ENCODE measurements at places on chromosomes 11 and 22.

GRCh38 chr11:95243673-95244072, 12.7 kb upstream of the SESN3 start:
- no peak for DNase-seq

DNA sequence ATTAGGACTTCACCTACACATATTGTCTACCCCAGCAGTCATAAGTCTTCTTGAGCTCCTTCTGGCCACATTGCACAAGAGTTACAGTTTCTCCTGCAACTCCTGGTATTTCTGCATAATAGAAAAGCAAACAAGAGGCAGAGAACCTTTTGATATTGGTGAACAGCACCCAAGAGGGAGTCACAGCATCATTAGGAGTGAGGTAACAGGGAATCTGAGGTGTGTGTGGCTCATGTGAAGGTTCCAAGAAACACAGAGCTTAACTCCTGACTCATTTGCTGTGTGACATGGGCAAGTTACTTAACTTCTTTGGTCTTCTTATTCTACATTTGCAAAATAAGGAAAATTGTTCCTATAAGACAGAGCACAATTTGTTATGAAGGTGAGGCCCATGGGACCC, 374.6 kb downstream of the INSC start:
- DNase-seq: no peak

DNA sequence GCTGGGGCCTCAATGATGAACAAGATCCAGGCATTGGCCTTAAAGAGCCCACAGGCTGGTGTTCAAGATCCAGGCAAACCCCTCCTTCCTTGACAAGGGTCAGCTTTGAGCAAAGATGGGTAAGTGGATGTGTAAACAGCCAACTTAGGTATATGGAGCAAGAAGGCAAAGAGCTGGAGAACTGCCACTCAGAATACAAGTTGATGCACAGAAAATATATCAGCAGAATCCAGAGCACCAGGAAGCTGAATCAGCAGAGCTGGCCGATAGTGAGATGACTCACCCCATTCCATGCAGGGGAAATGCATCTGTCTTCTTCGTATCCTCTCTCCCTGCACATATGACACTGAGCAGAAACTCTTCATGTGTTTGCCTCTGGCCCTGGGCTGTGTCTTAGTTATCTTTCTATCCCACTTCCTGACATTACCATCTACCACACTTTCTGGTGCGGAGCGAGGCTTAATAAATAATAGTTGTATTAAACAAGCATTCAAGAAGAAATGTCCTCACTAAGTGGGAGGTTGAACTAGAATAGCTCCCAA, 57.8 kb downstream of the ENDOD1 start:
- peak; percentile 88 for DNase-seq

GRCh38 chr22:26768952-26769351, 111.6 kb downstream of the MIAT start:
- DNase-seq: no peak

- DNase-seq: no peak
Measured at GRCh38 chr11:61540528-61540927, 32.0 kb downstream of the LRRC10B start.

- peak; percentile 50 for DNase-seq
Measured at GRCh38 chr11:20097319-20098221, 62.7 kb downstream of the DBX1 start.

DNA sequence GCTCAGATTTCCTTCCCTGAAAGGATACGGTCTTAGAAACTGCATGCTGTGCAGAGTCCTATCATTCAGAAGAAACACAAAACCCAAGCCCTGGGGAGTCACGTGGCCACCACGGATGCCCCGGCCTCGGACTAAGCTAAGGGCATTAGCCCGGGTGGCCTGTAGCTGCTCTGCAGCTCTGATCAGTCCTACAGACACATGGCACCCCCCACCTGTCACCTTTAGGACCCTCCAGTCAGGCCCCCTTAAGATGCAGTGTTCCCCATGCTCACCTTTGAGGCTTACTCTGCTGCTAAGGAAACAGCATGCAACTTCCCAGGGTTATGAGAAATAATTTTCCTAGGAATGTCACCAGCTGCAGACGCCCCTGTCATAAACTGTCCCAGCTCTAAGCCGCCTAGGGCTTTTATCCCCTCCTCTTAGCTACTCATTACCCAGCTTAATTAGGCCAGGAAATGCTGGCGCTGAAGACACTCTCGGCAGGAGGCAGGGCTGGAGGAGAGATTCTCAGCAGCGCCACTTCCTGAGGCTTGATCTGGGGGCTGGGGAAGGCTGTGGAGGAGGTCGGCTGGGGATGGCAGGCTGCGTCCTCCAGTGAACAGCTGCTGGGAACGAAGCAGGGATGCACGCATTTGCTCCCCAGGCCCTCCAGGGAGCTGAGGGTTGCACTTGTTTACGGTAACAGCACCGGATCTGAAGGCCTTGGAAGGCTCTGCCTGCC, 47.2 kb upstream of the ADA2 start:
- no peak for DNase-seq

DNA sequence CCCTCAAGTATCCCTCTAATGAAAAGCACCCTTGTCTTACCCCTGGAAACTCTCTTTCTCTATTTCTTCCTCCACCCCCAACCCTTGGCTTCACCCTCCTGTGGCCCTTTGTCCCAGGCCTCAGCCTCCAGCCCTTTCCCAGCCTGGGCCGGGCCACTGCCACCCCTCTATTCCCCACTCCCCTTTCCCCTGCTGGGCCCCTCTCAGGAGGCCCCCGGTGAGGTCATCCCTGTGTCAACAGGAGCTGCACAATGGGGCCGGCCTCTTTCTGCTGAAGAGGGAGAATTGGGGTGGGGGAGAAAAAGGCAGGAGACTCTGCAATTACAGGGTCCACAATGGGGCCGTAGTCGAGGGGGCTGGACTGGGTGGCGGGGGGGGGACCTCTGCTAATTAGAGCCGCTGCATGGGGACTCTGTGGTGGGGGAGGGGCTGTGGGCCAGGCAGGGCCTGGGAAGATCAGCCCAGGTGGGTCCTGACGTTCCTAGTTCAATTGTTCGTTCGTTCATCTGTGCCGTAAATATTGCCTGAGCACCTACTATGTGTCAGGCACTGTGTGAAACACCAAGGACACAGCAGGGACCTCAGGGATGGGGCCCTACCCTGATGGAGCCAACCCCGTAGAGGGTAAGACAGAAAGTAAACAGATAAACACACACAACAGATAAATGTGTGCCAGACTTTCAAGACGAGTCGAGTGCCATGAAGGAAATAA, 18.5 kb upstream of the MPPED1 start:
- no peak for DNase-seq

- no peak for DNase-seq
Measured at GRCh38 chr11:7252683-7253213, 1.0 kb downstream of the SYT9 start.

DNA sequence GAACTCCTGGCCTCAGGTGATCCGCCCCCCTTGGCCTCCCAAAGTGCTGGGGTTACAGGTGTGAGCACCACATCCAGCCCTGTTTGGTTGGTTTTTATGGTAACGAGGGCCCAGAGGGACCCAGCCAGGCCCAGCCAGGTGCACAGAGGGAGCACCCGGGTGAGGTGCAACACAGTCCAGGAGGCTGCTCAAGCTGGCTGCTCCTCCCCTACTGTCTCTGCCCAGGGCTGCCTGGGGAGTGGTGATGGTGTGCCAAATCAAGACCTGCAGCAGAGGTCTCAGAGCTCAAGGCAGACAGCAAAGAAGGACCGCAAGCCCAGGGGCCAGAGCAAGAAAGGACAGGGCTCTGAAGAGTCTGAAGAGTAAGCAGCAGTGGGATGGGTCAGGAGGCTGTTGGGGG, 1.4 kb downstream of the TSGA10IP start:
- no peak for DNase-seq

DNA sequence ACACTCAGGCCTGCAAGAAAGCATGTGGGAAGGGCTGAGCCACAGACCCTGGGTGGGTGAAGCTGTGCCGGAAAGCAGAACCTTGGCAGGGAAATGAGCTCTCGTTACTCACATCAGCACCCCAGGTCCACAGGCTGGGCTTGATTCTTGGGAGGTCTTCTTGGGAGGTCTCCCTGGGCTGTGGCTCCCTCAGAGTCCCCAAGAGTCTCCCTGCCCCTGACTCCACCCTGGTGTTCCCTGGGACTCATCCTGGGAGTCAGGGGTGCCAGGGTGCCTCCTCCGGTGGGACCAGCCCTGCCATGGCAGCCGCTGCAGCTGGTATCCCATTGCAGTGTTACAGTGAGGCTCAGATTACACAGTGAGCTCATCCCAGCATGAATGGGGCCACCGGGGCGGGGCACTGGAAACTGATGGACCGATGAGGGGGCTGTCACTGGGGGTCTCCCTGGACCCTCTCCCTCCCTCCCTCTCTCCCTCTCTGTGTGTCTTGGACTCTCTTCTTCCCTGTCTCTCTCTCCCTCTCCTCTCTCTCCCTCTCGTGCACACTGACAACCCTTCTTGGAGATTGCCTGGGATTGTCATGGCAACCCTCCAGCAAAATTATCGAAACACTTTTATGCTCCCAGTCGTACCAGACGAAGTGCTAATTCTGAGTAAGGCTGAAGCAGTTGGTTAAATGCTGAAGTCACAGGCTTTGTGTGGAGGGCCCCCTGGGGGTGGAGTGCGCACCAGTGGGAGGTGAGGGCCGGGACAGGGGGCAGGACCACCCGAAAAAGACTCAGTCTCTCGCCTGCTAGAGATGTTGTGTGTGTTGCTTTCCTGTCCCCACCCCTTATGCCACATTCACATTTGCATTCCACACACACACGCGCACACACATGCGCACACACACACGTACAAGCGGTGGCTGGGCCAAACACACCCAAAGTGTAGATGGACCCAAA, 8.6 kb upstream of the C11orf96 start:
- no peak for DNase-seq

GRCh38 chr11:111435046-111435698, 56.1 kb upstream of the POU2AF1 start:
- DNase-seq: no peak

DNA sequence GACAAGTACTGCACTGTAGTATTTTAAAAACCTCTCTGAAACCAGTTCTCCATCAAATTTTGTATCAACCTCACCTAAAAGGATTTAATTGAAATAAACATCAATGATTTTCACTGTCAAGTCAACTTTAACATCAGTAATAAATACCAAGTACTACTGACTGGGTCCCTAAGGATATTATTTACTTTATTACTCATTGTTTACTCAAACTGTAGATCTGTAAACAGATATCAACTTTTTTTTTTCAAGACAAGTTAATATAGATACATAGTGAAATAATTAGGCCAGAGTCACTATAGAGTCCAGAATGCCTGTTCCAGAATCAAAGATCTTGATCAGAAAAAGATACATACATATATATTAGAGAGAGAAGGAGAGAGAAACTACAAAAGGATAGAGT, 1.6 kb downstream of the RNF141 start:
- DNase-seq: no peak

DNA sequence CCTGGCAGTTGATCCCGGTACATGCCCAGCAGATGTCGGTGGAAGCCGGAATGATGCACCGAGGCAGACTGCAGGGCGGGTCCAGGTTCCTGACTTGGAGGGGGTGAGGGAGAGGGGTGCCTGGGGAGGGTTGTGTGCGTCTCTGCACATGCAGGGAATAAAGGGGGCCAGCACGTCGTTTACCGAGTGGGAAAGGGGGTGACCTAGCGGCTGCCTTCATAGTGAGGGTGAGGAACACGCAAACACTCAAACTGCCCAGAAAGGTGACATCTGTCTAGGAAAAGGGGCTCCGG, 801.7 kb downstream of the TBC1D22A start:
- DNase-seq: no peak

- DNase-seq: no peak
Measured at GRCh38 chr11:61279934-61280659, 15.0 kb downstream of the VWCE start.

DNA sequence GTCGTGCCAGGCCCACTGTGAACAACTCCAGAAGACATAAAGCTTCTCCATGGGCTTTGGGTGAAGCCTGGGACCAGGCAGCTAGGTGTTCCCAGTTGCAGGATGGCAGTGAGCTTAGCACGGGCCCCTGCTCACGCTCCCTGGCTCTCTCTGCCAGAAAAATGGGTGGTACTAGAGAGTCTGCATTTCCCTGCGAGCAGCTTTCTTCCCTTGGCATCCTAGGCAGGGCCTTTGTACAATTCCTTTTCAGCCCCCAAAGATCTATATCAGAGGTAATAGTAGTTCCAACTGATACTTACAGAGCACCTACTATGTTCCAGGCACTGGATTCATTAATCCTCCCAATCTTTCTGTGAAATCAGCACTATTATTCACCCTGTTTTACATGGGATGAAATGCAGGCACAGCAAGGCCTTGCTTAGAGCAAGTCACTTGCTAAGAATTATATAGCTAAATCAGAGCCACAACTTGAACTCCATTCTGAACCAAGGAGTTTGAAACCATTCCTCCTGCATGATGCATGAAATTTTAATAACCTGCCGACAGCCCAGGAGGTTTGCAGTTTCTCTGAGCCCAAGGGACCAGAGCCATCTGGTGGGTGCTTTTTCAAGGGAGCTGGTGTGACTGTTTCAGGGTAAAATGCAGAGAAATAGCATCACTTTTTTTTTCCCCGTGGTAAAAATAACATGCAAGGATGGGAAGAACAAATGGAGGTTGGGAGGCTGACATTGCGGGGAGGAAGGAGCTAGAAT, 22.7 kb downstream of the NAV2 start:
- DNase-seq: no peak

GRCh38 chr11:12539572-12539971, 134.6 kb upstream of the TEAD1 start:
- DNase-seq: no peak

GRCh38 chr22:29050457-29050856, 11.2 kb downstream of the C22orf31 start:
- DNase-seq: no peak

DNA sequence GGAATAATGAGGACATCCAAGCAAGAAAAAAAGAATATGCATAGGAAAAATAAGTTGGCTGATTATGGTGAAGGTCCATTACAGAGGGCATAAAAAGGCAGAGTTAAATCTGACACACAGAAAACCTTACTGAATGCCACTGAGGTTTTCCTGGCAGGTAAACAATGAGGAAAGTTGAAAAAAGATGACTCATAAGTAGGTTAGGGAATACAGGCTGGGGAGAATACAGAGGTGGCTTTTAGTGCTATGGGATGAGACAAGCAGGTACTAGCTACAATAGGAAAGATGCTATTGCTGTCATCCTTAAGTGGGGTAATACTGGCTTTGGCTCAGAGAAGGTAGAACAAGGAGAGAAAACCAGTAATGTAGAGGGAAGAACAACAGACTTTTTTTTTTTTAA, 44.7 kb downstream of the CSTF3 start:
- DNase-seq: no peak

DNA sequence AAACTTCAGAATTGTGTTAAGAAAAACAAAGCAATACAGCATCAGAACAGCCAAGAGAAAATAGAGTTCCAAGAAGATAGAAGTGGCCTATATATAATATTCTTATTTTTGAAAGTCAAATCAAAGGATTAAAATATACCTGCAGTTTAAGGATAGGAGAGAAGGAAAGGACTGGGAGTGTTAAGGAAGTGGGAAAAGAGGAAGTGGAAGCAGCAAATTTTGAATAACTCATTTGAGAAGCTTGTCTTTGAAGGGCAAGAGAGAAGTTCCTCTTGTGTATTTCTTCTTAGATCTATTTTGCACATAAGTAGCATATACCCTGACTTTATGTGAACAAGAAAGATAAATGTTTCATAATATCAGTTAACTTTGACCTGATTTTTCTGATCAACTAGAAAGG, 62.6 kb upstream of the SLC17A6 start:
- peak; percentile 7 for DNase-seq

- DNase-seq: peak; percentile 41
Measured at GRCh38 chr22:37462983-37463382, 23.2 kb downstream of the MFNG start.

- no peak for DNase-seq
Measured at GRCh38 chr22:20146777-20147176, 4.1 kb downstream of the CCDC188 start.

Measured in OCI-M1 (cell line).